ENCODE measurements at places on chromosomes 5 and 9.

- no peak for DNase-seq
These were observed 100.6 kb upstream of the LIFR start for GRCh38 chr5:38657020-38657419.

GRCh38 chr9:13266167-13266566 lies 13.3 kb downstream of the MPDZ start:
- no peak for DNase-seq

DNA sequence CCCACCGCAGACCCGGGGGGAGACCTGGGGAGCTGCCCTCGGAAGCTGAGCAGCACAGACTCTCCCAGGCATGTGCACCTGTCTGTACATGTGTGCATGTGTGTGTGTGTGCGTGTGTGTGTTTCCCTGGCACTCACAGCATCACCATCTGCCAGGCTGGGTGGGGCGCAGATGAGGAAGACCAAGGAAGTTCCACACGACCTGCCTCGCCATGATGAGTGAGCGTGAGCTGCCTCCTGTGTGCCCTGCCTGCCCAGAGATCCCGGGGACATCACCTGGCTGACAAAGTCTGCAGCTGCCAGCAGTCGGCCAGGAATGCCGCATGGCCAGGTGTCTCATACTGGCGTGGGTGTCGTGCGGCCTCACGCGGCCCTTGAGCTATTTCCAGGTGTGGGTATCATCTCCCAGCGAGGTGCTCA lies 4.0 kb upstream of the GPSM1 start:
- no peak for DNase-seq

- DNase-seq: no peak
These were observed 174.7 kb downstream of the PPP2R2B start for GRCh38 chr5:146703899-146704298.

- no peak for DNase-seq
These were observed 394.3 kb downstream of the OSTF1 start for GRCh38 chr9:75482566-75482965.

DNA sequence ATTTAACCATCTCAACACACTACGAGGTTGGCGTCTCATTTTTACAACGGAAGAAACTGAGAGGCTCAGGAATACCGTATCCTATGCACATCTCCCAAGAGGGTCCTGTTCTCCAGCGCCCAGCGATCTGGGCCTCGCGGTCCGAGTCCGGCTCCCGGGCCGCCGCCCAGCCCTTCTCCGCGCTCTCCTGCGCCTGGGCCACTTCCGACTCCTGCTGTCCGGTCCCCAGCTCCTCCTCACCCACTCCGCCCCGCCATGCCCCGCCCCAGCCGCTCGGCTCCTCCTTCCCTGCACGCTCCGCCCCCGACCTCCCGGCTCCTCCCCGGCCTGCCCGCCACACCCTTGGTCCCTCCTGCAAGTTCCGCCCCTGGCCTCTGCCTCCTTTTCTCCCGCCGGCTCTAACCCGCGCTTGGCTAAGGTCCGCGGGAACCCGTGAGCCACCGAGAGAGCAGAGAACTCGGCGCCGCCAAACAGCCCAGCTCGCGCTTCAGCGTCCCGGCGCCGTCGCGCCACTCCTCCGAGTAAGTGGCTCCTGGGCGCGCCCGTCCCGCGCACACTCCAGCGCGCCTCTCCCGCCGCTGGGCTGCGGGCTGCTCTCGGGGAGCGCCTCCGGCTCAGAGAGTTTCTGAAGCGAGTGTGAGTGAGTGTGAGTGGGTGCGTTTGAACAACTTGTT lies 87.3 kb upstream of the TNFAIP8 start:
- DNase-seq: no peak

DNA sequence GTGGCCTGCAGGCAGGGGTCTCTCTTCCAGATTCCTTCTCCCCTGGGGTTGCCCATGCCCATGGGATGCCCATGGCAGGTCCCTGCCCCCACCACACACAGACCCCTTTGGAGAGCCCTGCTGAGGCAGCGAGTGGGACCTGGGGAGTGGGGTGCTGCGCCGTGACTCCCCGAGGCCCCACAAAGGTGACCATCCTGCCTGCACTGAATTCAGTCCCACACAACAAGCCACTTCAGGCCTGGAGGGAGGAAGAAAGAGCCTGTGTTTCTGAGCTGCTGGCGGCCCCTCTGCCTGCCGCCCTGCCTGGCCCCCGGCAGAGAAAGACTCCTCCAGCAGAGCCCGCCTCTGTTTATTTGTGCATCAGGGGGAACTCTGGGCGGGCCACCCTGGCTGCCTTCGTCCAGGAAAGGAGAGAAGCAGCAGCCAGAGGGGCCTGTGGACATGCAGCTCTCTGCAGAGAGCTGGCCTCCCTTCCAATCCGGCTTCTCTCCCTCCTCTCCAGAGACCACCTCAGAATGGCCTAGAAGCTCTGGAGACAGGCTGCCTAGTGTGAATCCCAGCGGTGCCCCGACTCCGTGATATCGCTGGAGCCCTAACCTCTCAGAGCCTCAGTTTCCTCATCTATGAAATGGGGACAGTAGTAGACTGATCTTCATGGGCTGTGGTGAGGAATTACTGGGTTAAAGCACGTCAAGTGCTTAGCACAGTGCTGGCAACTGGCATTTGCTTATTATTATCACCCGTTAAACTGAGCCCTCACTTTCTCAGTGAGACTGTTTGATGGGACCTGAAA lies 72.9 kb downstream of the COL27A1 start:
- no peak for DNase-seq

DNA sequence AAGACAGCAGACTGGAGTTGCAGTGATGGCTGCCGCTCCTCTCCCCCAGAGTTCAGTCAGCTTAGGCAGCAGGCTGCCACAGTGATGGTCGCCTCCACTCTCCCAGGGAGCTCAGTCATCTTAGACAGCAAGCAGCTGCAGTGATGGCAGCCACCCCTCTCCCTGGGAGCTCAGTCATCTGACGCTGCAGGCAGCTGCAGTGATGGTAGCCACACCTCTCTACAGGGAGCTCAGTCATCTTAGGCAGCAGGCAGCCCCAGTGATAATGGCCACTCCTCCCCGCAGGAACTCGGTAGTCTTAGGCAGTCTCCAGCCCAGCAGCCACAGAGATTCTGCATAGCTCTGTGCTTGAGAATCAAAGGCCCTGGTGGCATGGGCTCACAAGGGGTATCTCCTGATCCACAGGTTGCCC lies 582.7 kb downstream of the DTWD2 start:
- no peak for DNase-seq

DNA sequence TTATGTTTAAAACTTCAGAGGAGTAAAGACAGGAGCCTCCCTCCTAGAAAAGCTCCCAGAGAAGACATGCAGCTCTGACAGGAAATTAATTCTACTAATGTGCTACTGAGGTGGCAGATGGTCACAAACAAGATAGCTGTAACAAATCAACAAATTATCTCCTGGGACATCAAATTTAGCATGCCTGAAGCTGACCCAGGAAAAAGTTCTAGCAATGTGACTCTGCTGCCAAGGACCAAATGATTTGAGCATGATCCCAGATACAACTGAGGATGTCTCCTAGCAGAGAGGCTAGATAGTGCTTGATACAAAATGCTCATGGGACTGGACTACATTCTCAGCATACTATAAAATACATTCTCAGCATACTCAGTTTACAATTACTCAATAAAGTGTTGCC lies 413.5 kb upstream of the SMC2 start:
- no peak for DNase-seq

DNA sequence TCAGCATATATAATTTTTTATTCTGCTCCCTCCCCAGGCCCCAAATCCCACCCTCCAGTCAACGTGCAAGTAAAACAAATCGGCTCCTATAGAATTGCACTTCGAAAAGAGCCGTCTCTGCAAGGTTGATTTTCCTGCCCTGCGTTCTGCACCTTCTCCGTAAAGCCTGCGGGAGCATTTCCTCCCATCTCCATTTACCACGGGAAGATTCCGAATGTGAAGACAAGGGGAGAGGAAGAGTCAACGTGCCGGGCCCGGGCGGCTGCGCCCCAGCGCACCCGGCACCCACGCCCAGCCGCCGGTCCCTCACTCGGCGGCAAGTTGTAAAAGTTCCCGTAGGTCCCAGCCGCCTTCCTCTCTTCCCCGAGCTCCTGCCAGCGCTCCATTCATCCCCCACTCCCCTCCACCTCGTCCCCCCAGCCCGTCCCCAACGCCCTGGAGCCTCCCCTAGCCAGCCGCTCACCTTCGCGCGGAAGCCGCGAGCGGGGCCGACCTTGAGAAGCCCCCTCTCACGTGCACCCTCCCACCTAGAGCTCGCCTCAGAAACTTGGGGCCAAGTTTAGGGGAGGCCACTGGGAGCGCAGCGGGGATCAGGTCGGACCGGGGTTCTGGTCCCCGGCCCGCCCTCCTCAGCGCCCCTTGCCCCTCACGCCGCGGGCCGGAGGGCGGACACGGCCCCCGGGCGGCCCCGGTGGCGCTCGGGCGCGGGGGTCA lies 431 bp downstream of the BNC2 start:
- DNase-seq: no peak

GRCh38 chr5:43973318-43973717 lies 370.3 kb downstream of the NNT start:
- no peak for DNase-seq

GRCh38 chr9:84874022-84874421 lies 204.5 kb downstream of the NTRK2 start:
- DNase-seq: no peak

DNA sequence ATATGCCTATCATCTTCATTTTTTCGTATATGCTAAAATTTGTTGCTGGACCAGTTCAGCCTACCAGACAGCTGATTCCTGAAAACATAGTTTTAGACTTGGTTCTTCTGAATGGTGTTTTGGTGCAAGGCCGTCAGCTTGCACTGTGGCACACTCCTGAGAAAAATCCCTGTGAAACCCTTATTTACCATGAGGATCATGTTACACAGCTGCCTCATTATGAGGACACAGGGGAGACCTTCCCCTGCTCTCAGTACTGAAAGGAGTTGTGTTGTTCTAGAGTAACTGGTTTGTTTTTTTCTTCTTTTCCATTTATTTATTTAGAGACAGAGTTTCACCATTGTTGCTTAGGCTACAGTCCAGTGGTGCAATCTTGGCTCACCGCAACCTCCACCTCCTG lies 37.6 kb downstream of the MAST4 start:
- DNase-seq: no peak

DNA sequence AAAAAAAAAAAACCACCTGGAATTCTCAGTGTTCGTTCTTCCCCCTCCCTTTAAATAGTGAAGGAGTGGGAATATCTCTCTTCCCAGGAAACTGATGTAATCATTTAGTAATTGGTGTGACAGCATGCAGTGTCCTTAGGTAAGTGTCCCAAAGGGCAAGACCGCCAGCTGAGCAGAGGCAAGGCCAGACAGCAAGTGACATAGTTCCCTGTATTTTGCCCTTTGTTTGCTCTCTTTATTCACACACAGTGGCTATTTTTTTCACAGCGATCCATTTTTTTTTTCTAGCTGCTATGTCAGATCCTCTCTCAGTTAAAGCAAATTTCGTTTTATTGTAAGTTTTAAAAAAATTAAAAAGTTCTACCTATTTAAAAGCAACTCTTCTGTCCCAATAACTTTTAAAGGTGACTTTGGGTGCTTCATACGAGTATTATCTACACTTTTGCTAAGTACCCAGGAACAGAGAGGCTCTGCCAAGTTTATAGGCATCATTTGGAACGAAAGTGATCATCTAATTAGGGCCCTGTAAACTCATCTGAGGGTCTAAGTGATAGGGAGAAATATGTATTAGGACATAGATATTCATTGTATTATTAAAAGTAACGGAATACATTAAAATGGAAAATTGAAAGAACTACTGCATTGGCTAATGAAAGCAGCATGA lies 98.2 kb upstream of the ALDH1A1 start:
- no peak for DNase-seq

GRCh38 chr5:102561894-102562760 lies 63.3 kb upstream of the SLCO6A1 start:
- no peak for DNase-seq

GRCh38 chr9:35967042-35967441 lies 9.1 kb upstream of the OR2S2 start:
- DNase-seq: no peak

DNA sequence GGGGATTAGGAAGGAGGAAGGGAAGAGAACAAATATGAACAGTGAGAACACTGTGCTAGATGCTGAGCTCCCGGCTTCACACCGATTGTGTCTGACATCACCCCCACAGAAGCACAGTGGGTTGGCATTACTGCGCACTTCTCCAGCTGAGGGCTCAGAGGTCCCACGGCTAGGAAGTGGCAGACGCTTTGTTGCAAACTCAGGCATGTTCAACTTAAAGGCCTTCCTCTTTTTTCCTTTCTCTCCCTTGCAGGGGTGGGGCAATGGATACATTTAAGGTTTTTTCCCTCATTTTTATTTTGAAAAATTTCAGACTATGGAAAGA lies 15.5 kb upstream of the SHB start:
- DNase-seq: no peak

GRCh38 chr9:70085241-70085640 lies 41.6 kb downstream of the MAMDC2 start:
- DNase-seq: no peak

DNA sequence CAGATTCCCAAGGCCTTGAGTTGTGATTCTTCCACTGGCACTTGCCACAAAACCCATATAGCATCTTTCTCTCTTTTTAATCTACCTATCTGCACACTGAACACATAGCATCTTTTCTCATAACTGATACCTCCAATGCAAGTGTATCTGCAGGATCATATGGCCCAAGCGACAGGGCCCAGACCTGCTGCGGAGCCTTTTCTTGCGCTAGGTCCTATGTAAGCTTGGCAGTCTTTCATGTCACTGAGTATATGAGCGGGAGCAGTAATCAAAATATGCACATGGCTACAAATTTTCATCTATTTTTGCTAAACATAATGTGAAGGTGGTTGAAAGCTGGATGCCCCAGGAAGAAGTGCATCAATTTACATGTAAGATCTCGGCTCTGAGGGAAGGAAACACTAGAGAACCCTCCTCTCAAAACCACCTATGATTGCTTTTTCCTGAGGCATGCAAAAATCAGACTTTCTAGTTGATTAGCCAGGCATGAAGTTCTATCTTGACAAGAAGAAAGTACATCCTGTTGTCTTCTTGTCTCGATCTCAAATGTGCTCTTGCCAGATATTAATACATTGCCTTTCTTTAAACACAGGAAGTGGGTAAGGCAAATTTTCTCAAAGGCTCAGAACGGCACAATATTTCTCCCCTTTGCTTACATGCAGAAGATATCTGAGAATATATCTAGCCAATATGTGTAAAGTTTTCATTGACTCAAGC lies 26.9 kb upstream of the CEMIP2 start:
- DNase-seq: no peak

DNA sequence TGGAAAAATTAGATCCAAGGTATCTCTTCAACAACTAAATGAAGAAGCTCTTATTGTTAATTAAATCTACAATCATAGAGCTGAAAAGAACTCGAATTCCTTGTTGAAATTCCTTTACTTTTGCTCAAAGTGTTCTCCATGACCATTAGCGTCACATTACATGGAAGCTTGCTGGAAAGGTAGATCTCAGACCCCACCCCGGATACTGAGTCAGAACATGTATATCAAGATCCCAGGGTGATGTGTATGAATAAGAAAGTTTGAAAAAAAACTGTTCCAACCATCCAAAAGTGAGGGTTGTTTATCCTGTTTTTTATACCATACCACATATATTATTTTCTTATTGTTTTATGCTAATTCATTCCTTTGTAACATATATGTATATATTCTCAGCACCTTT lies 237.1 kb upstream of the PUM3 start:
- DNase-seq: no peak

- DNase-seq: no peak
These were observed 54.1 kb upstream of the DMRTA1 start for GRCh38 chr9:22392523-22392922.

All from glomerular endothelial cell (primary cell).